ENCODE measurements at places on chromosomes 7 and 10.

GRCh38 chr7:20482071-20482470 is 133.4 kb upstream of the ABCB5 start:
- no peak for DNase-seq

DNA sequence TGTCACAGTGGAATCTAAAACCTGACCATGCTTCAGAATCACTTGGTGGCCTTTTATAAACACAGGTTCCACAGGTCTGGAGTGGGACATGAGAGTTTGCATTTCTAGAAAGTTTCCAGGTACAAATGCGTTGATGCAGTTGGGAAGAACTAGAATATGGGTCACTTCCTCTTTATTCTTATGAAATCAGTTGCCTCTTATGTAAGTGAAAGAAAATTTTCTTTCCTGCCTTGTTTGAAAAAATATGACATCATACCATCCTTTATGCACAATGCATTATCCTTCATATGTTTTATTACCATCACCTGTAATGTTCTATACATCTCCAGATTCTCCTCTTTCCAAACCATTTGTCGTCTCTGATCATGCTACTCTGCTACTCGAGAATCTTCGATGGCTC is 44.0 kb downstream of the PLXNA4 start:
- no peak for DNase-seq

- no peak for DNase-seq
These were observed 163.3 kb downstream of the CPED1 start for GRCh38 chr7:121151774-121152221.

- no peak for DNase-seq
These were observed 31.6 kb downstream of the CSTF2T start for GRCh38 chr10:51667678-51668335.

GRCh38 chr7:79823246-79823951 is 311.2 kb upstream of the GNAI1 start:
- no peak for DNase-seq

GRCh38 chr10:15245530-15245929 is 77.0 kb upstream of the NMT2 start:
- DNase-seq, result no peak

DNA sequence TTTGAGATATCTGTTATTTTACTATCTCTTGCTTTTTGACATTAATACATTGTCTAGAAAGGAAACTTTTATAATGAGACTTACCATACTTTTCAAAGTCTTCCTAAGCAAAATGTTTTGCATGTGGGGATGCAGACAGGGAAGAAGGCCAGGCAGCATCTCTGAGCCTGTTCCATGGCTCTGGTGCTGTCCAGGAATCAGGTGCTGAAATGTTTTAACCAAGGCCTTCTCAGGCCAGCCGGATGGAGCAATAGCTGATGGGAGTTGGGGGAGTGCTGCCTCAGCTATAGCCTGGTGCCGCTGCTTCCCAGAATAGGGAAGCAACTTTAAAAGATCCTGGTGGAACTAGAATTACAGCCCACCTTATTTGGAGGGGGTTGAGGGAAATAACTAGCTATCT is 38.5 kb downstream of the CRTAC1 start:
- DNase-seq, result no peak

- DNase-seq, result no peak
These were observed 365.6 kb downstream of the ANKRD7 start for GRCh38 chr7:118590107-118590506.

- no peak for DNase-seq
These were observed 51.0 kb downstream of the PTTG1IP2 start for GRCh38 chr7:90520484-90520883.

DNA sequence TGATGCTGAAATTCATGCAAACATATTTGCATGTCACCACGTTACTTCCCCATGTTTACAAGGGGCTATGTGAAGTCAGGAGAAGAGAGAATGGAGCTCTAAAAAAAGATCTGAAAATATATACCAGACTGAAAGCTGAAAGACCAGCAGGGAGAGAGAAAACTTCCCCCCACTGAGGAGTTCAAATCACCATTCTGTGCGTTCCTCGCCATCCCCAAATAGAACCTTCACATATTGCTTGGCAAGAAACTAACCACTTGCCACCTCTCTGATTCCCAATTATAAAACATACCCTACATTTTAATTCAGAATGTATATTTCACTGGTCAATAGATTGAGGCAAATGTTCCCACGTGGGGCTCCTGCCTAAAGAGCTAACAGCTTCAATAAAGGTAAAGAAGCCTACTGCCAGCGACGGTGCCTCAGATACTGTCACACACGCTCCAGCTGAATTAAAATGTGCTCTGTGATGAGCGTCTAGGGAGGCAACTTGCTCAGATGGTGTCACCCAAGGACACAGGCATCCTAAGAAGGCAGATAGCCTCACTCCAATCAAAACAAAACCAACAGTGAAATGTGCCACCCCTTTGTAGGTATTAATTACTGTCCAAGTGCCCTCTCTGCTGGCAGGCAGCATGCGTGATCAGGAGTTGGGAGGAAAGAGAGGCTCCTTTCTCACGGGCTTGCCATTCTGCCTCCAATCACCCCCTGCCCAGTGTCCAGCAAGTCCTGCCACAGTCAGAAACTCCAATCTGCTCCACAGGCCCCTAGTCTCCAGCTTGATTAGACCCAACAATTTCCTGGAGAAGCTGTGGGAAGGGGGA is 298.2 kb downstream of the GRID1 start:
- no peak for DNase-seq

- no peak for DNase-seq
These were observed 192.8 kb upstream of the ZMIZ1 start for GRCh38 chr10:78875932-78876331.

DNA sequence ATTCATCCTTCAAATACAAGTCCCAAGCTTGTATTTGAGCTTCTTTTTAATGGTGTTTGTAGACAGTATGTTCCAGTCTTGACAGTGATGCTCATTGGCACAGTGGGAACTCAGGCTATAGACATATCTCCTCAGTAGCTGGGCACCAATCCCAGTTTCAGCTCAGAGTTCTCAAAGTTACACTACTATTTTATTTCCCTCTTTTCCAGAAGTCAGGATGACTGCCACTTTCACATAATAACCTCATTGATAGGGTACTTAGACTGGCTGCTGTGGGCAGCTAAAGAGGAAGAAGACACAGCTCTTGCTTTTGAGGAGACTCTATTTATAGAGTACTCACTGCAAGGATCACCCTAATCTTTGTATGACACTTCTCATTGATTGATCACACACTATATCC is 2.4 kb downstream of the GBF1 start:
- DNase-seq, result no peak

GRCh38 chr10:644076-644942 is 45.2 kb downstream of the DIP2C start:
- DNase-seq, result no peak

- no peak for DNase-seq
These were observed 674 bp downstream of the AMZ1 start for GRCh38 chr7:2688409-2689342.

DNA sequence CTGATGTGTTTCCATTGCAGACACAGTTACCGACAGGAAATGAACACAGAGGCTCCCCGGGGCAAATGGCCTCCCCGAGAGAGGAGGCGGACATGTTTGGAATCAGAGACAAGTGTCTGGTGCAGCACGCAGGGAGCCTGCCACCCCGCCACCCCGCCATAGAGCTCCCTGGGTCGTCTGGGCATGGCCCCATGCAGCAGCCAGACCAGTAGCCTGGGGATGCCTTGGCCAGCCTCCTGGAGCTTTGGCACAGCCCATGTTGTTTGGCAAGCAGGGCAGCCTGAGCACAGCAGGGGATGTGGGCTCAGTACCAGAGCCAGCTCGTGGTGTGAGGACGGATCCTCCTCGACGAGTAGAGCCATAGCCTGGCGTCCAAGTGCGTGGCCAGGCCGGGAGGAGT is 80.8 kb downstream of the NKX6-2 start:
- DNase-seq, result no peak

All from stimulated activated CD8-positive, alpha-beta memory T cell treated with anti-CD3 and anti-CD28 coated beads, Interleukin-4, amount 100 ng/mL, for 1 hour (primary cell).